ENCODE measurements at places on chromosomes 1 and 21.

GRCh38 chr1:17594026-17594425, 54.5 kb downstream of the ARHGEF10L start:
- no peak for DNase-seq

GRCh38 chr1:231311720-231312431, 25.8 kb downstream of the EXOC8 start:
- no peak for DNase-seq

- no peak for DNase-seq
Measured at GRCh38 chr1:69167876-69168275, 399.8 kb upstream of the LRRC7 start.

DNA sequence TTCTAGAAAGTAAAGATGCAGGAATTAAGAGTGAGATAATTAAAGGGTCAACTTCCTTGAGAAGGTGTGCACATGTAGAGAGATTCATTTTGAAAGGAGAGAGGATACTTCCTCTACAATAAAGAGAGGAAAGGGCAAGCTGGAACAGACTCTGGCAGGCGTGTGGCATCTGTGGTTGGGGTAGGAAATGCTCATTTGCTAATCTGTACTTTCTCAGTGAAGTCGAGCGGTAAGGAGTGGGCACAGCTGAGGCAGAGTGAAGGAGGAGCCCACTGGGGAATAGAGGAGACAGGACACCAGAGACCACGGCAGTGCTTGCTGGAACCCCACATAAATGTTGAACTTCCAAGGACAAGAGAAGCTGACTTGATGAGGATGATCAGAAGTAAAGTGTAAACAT, 49.1 kb downstream of the PCSK9 start:
- no peak for DNase-seq

- DNase-seq: no peak
Measured at GRCh38 chr1:60870269-60870865, 212.0 kb upstream of the NFIA start.

DNA sequence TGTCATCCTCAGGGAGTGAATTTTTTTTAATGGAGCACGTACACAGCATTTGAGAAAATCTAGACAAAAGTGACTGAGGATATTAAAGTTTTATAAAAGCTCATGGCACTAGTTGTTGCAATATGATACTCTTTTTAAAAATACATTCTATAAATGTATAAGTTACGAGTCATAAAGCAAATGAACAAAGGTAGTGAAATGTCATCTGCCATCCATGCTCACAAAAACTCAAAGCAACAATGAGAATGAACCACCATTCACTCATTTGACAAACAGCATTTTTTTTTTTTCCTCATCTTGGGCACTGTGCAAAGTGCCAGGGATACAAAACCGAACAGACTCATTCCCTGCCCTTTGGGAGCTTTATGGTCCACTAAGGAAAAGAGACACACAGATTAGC, 38.7 kb downstream of the GPR137B start:
- DNase-seq: no peak

DNA sequence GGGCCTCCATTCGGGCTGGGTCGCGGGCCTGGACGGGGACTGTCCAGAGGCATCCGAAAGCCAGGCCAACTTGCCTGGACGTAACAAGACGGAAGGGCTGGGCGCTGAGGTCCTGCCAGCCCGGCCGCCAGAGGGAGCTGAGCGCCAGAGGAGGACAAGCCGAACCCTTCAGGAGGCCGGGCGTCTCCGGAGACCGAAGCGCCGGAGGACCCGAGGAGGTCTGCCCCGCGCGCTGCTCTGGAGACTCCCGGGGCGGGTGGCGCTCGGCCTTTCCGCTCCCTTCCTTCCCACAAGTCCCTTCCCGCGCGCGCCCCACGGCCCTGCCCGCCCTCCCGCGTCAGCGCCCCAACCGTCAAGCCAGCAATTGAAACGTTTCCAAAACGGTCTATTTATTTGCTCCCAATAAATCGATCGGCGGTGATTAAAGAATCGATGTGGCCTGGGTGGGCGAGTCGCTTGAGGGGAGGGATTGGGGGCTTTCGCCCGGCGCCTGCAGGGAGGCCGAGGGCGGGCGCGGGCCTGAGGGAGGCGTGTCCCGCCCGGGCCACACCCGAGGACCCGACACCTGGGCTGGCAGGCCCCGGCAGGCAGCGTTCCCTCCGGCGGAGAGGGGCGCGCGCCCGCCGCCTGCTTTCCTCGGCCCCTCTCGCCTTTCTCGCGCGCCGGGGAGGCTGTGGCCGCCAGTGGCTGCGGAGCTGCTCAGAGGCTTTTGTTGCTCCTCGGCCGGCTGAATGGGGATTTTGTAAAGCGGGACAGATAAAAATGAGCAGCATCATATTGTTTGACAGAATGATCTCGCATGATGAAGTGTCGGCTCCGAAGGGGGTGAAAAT, 5.2 kb upstream of the FOXD3 start:
- DNase-seq: peak; percentile 78

GRCh38 chr1:243452092-243452491, 196.3 kb downstream of the SDCCAG8 start:
- DNase-seq: no peak

DNA sequence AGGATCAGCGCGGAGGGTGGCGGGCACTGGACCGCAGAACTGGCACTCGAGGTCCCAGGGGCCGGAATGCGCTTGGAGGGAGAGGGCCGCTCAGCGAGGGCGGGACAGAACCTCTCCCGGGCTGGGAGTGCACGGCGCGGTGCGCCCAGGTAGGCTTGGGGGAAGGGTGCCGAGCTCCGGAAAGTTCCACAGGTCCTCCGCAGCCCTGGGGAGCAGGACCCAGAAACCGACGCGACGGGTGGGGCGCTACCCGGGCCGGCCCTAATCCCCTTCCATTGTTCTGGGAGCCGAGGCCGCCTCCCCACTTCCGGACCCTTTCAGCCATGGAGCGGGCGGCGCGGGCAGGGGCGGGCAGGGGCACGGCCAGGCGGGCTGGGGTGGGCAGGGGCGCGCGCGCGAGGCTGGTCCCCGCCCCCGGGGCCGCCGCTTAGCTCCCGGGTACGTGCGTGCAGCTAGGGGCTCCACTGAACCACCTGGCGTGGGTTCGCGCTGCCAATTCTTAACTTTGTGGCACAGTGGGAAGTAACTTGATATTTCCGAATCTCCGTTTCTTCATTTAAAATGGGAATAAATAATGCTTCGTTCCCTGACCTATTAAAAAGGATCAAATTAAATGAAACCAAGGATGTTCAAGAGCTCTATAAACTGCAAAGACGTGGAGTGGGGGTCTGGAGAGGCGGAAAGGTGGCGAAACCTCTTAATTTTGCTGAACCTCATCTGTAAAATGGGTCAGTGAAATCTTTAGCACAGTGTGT, 20.7 kb downstream of the LGR6 start:
- no peak for DNase-seq

GRCh38 chr1:244207935-244208244, 156.8 kb downstream of the ZBTB18 start:
- DNase-seq: no peak

GRCh38 chr1:175148068-175148467, 44.5 kb downstream of the KIAA0040 start:
- DNase-seq: no peak

GRCh38 chr1:108190686-108191416, 9.3 kb downstream of the SLC25A24 start:
- no peak for DNase-seq

- DNase-seq: no peak
Measured at GRCh38 chr1:27179379-27179778, 24.5 kb upstream of the SLC9A1 start.

DNA sequence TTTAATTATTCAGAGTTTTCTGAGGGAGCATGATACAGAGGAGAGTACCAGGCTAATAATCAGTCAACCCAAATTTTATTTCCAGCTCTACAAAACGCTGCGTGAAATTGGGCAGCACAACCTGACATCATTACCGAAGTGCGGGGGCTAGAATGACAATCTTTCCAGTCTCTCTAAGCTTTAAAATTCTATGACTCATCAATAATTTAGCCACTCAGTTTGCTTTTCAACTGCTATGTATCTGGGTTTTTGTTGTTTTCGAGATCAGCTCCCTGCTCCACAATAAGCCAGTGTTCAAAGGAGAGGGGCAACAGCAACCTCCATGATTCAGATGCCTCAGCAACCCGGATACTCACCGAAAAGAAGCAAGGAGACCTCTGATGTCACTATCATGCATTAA, 13.9 kb downstream of the SORT1 start:
- DNase-seq: no peak

DNA sequence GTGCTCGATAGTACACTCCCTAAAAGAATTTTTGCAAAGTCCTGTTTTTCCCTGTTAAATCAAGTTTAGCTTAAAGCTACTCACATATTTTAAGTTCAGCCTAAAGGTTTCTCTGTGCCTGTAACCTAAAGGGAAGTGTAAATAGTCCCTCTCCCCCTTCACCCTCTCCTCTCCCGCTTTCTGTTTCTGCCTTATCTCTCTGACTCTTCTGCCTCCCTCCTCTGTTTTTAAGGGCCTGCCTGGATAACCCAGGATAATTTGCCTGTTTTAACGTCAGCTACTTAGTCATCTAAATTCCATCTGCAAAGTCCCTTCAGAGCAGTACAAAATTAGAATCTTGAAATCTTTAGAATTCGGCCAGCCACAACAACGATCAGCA, 92.6 kb downstream of the NID1 start:
- DNase-seq: no peak

DNA sequence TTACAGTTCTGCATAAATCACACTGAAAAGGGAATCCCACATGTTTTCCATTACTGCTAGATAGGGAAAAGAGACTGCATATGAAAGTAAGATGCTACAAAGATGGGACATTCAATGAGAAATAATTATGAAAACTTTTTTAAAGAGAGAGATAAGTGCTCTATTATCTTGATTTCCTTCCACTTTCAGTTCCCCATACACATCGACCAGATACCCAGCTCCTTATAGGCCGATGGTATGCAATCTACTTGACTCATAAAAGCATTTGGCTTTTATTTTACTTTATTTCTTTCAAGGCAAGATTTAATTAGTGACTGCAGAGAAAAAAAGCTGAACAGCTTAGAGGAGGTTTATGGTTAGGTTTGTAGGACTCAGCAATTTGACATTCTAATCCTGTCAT, 13.1 kb downstream of the BRINP2 start:
- no peak for DNase-seq

Measured in body of pancreas (tissue), 4 donors.